ENCODE measurements at places on chromosomes 11 and 22.

GRCh38 chr11:86940122-86940777 is 14.9 kb downstream of the FZD4 start:
- no peak for DNase-seq

GRCh38 chr11:63227521-63228107 is 15.8 kb downstream of the SLC22A25 start:
- DNase-seq: no peak

GRCh38 chr11:70860888-70861287 is 391.5 kb downstream of the SHANK2 start:
- DNase-seq: no peak

DNA sequence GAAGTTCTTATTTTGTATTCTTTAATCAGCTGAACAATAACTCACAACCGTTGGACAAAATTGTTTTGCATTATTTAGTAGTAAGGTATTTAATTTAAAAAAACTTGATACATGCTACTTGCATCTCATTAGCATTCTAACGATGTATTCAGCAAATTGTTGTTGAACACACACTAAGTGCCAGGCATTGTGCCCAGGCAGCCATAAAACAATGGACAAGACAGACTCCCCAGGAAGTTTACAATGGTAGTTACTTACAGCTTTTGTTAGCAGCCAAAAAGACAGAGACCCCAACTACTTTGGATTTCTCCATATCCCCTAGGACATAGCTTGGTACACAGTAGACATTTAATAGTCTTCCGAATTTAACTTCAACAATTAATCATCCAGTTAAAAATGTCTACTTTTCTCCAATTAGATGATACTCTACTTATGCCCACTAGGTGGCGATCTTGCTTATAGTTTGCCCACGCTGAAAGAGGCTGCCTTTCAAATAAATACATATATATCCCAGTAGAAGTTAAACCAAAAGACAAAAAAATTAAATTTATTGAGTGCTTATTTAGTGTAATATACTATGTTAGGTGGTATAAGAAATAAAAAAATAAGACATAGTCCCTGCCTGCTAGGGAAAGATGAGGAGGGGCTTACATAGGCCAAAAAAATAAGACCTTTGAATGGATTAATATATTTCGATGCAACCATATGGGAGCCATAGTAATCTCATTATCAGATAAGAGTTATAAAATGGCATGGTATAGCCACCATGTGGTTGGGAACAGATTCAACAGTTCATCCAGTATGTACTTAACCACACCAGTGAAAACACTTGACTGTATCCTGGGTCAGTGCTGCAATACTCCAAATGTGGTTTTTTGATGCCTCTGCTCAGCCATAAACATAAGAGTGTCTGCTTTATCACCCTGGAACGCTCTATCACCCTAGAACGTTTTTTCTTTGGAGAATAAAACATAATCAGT is 2.0 kb upstream of the FJX1 start:
- DNase-seq: peak; percentile 39
